ENCODE measurements at places on chromosomes 1 and 21.

- DNase-seq, result no peak
Observed at GRCh38 chr1:93820554-93821422, 58.2 kb downstream of the DNTTIP2 start.

- DNase-seq, result no peak
Observed at GRCh38 chr1:230786385-230786753, 39.2 kb downstream of the CAPN9 start.

GRCh38 chr1:225422795-225423517, 4.9 kb downstream of the LBR start:
- DNase-seq, result no peak

DNA sequence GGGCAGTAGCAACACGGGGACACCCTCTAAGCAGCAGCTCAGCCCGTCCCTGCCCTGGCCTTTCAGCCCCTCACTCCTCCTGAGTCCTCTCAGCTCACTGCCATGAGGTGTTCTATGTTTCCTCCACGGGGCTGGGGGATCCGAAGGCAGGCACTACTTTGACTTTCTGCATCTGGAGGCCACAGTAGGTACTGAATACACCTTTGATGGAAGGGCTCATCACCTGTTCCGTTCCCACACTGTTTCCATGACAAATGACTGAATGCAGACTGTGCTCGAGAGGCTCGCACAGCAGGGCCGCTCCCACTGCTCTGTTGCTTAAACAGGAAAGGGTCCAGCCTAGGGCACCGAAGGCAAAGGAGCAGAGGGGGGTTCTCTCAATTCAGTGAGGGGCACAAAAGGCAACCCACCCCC, 77.6 kb upstream of the DNAH14 start:
- DNase-seq, result no peak

- no peak for DNase-seq
Observed at GRCh38 chr1:45721207-45721606, 29.2 kb downstream of the IPP start.

GRCh38 chr1:56833088-56833487, 13.9 kb upstream of the FYB2 start:
- DNase-seq, result no peak

GRCh38 chr1:9653491-9654050, 2.0 kb downstream of the PIK3CD start:
- DNase-seq, result no peak

DNA sequence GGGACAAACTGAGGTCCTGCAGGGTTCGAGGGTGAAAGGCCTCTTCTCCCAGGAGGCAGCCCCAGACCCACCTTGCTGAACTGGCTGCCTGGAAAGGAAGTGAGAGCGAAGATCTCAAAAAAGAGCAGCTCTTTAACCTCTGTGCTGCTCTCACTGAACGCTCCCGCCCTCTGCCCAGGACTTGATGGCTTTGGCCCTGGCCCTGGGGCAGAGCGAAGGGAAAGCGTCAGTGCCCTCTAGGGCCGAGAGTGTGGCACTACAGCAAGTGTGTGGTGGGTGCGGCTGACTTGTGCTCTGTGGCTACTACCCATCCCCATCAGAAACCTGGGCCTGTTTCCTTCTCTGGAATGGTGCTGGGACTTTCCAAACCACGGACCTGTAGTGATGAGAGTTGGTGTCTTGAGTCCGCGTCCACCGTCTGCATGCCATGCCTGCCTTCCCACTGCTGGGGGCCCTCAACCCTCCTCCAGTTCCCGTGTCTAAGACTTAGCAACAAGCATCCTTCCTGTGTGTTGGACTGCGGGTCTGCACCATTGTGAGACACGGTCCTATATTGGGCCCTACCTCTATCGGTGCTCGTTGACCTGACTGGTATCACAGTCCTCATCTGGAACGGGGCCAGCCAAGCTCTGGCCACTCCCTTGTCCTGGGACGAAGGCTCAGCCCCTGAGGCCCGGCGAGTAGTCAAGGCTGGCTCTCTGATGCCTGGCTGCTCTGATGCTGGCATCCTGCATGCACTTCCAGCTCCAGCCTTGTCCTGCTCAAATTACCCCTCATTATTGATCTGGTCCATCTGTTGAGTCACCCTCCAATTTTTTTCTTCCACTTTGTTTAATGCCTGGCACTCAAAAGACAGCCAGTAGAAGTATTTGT, 180.3 kb downstream of the DISC1 start:
- peak; percentile 48 for DNase-seq

Data from retina (tissue), 1 donor.